ENCODE measurements at places on chromosomes 6 and 20.

DNA sequence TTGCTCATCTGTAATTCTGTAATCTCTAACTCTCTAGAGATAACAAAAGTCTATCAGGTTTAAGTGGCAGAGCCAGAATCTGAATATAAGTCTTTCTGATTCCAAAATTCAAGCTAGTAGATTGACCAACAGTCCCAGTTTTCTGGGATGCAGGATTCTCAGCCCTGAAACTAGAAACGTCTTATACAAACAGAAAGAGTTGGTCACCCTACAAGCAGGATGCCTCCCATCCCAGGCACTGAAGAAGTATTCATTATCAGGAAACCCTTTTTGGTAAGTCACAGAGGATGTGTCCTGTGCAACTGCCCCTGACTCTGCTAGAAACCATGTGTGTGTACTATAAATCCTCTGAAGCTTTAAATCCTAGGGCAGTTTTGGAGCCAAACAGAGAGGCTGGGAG is 135.0 kb downstream of the CARMIL1 start:
- no peak for DNase-seq

DNA sequence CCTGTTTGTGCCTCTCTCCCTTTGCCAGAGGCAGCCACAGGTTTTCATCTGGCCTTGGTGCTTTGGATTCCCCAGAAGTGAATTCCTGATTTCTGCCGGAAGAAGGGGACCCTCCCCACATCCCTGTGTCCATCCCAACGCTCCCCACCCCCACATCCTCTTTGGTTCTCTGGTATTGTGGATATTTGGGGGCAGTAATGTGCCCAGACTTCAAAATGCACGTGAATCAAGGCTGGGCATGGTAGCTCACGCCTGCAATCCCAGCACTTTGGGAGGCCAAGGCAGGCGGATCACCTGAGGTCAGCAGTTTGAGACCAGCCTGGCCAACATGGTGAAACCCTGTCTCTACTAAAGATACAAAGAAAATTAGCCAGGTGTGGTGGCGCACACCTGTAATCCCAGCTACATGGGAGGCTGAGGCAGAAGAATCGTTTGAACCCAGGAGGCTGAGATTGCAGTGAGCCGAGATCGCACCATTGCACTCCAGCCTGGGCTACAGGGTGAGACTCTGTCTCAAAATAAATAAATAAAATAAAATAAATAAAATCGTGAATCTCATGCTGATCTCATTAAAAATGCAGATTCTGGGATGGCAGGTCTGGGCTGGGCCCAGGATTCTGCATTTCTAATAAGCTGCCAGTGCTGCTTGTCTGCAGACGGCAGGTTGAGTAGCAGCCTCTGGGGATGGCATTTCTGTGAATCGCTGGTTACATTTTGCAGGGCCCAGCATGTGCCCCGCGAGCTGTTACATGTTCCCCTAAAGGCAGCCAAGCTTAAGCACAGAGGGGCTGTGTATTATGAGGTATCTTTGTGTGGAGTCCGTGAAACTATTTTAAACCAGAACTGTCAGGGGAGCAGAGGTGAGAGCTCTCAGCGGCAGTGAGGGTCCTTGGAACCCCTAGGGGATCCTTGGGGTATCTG is 49.0 kb downstream of the SYNJ2 start:
- DNase-seq = peak; percentile 3

DNA sequence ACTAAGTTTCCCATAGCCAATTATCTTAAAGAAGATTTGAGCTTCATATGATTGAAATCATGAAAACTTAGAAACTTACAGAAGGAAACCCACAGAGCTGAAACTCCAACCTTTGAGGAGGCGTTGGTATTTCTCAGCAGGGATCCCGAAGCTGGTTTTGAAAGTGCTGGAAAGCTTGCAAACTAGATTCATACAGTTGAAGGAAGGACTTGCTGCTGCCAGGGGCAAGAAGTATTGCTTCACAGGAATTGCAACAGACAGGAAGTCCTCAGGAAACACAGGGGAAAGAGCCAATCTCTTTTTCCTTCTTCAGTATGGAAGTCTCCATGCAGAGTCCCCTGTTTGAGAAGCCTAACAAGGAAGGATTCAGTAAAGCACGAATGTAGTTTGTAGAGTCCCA is 419.7 kb downstream of the CD109 start:
- DNase-seq = no peak

GRCh38 chr20:63810730-63811490 is 20.2 kb downstream of the ZBTB46 start:
- no peak for DNase-seq

- DNase-seq = no peak
Observed at GRCh38 chr6:12967686-12968085, 251.1 kb downstream of the PHACTR1 start.

- no peak for DNase-seq
Observed at GRCh38 chr6:14254505-14254904, 136.9 kb downstream of the CD83 start.

DNA sequence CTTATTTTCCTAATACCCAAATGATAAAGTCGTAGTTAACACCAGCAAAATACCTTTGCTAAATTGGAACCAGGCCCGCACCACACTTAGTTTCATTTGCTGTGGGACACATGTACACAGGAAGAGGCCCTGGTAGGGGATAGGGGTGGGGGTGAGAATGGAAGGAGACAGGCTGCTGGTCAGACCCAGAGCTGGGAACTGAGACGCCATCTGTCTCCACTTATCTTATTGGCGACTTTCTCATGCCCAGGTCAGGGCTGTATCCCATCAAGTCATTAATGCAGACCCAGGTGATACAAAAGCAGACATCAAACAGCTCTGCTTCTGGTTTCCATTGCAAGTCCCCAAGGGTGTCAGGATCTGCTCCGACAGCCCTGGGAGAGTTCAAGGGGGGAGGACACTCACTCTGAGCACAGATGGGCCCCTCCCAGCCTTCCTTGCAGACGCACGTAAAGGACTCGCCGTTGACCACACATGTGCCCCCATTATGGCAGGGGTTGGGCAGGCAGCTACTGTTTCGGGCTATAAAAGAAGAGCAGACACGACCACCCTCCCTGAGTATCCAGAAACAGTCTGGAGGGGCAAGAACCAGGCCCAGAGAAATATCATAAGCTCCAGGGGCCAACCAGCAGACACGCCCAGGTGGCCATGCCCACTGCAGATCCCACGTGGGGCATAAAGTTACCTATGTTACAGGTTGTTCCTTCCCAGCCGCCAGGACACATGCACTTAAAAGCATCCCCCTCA is 29.2 kb downstream of the JAG1 start:
- no peak for DNase-seq

GRCh38 chr6:113697632-113698410 is 159.3 kb upstream of the MARCKS start:
- DNase-seq = no peak

DNA sequence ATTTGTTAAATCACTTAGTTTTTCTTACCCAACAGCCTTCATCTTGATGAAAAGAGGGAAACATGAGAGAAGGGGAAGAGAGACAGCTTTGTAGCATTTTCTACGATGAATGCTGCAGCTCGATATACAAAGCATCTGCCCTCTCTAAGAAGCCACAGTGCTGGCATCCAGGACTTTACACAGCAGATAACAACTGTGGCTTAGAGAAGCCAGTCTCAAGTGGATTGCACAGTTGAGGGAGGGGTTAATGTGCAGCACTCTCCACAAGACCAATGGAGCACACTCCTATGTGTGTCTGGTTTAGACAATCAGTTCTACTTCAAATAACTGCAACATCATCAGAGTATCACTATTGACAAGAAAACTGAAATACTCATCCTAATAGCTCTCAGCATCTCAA is 5.8 kb downstream of the C6orf120 start:
- DNase-seq = no peak

DNA sequence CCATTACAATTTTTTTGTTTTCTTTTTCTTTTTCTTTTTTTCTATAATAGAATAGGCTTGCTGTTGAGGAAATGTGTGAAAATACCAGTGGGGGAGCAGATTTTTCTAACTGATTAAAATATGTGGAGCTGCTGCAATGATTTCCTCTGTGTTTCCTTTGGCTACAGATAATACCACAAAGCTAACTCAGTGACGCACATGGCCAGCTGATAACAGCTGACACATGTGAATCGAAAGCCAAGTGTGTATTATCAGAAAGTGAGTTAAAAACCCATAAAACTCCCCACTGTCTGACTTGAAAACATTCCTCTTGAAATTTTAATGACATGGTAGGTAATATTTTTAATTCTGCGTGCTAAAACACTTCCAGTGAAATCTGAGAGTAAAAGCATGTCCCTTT is 70.8 kb upstream of the AHI1 start:
- no peak for DNase-seq

DNA sequence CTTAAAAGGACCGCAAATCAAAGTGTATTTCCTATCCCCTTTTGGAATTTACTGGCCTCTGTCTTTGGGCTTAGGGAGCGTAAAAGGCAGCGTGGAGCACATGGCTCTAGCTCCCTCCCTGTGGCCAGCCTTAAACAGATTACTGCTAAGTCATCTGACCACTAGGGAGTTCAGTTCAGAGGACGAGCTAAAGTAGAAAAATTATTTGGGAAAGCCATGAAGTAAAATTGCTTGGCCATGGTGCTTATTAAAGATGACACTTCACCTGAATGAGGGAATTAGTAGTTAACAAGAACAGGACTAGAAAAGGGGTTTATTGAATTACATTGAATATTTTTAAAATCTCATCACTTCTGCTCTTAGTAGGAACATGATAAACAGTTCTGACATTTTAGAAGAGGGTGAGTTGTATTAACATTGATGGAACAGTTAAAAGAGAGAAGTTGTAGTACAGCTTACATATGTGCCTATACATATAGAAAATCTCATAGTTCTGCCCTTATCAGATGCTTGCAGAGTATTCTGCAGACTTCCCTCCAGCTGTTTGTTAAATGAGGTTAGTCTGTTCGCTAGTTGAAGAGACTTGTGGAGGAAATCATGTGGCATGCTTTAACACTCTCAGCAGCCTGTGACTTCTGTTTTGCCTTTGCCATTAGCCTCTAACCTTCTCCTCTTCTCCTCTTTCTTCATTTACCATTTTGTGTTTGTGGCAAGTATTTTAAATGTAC is 31.2 kb upstream of the MAPK13 start:
- DNase-seq = no peak

- DNase-seq = no peak
Observed at GRCh38 chr20:5580940-5581708, 169.1 kb upstream of the SHLD1 start.

- DNase-seq = peak; percentile 28
Observed at GRCh38 chr6:36679043-36679833, 724 bp downstream of the CDKN1A start.

DNA sequence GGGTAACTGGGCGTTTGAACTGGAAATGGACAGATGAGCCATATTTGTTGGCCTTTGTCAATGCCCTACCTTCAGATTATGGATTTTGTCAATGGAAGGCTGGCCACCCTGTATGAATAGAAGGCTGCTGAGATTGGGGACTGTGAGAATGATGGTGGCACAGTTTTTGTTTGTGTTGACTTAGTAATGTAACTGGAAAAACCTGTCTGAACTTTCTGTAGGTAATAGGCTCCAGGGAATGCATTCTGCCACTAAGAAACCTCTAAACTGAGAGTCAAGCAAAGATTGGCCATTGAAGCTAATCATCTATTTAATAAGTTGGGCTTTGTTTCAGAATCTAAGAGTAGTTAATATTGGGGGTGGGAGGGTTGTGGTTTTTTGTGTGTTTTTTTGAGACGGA is 97.5 kb downstream of the FOXO3 start:
- DNase-seq = no peak

GRCh38 chr6:155173488-155173887 is 90.3 kb upstream of the CLDN20 start:
- no peak for DNase-seq

- no peak for DNase-seq
Observed at GRCh38 chr20:48538856-48539255, 288.9 kb downstream of the PREX1 start.

GRCh38 chr20:6140947-6141346 is 18.1 kb upstream of the FERMT1 start:
- no peak for DNase-seq

GRCh38 chr20:51529081-51529681 is 13.3 kb downstream of the NFATC2 start:
- peak; percentile 62 for DNase-seq

Data from activated naive CD4-positive, alpha-beta T cell treated with anti-CD3 and anti-CD28 coated beads, Interleukin-2, amount 50 U/mL, for 16 hours (primary cell).